ENCODE measurements at places on chromosomes 12 and 14.
A peak's percentile ranks its signal among the peaks of the same experiment; 100 is the strongest.

DNA sequence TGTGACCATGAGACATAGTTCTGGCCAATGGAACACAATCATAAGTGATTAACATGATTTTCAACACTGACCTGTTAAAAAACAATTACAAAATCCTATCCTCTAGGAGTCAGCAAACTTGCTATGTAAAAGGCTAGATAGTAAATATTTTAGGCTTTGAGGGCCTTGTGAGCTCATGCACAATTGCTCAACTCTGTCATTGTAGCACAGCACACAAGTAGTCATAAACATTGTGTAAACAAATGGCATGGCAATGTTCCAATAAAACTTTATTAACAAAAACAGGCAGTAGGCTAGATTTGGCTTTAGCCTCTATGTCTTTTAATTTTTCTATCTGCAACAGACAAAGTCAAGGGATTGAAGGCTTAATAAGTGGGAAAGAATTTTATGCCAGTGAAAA lies 350.7 kb downstream of the C12orf50 start:
- no peak for DNase-seq

DNA sequence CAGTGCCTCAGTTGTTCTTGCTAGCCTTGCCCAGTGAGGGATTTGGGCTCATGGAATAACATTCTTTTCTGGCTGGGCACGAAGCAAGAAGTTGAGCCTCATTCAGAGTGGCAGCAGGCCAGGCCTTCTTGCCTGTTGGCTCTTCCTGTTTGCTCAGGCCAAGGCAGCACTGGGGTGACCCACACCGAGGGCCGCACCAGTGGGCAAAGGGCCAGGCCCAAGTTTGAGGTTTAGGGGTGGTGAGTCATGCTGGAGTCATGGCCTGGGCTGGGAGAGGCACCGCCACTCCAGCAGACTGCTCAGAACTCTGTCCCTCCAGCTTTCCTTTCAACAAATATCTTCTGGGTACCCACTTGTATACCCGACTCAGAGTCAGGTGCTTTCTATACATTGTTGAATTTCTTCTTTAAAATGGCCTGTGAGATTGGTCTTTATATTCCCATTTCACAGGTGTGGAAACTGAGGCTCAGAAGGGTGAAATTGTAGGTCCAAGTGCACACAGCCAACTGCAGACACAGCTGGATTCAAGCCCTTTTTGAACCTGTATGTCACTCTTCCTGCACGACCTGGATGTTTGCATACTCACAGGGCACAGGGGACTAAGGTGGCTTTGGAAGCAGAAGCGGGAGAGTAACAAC lies 279.4 kb downstream of the FOXN3 start:
- peak; percentile 91 for DNase-seq

- no peak for DNase-seq
These were observed 64.1 kb downstream of the ANO4 start for GRCh38 chr12:100858656-100859055.

GRCh38 chr12:24088751-24089509 lies 139.5 kb upstream of the SOX5 start:
- no peak for DNase-seq

- DNase-seq, result no peak
These were observed 13.1 kb downstream of the EMP1 start for GRCh38 chr12:13209436-13210235.

GRCh38 chr14:100710826-100711462 lies 15.7 kb upstream of the DLK1 start:
- DNase-seq, result no peak

DNA sequence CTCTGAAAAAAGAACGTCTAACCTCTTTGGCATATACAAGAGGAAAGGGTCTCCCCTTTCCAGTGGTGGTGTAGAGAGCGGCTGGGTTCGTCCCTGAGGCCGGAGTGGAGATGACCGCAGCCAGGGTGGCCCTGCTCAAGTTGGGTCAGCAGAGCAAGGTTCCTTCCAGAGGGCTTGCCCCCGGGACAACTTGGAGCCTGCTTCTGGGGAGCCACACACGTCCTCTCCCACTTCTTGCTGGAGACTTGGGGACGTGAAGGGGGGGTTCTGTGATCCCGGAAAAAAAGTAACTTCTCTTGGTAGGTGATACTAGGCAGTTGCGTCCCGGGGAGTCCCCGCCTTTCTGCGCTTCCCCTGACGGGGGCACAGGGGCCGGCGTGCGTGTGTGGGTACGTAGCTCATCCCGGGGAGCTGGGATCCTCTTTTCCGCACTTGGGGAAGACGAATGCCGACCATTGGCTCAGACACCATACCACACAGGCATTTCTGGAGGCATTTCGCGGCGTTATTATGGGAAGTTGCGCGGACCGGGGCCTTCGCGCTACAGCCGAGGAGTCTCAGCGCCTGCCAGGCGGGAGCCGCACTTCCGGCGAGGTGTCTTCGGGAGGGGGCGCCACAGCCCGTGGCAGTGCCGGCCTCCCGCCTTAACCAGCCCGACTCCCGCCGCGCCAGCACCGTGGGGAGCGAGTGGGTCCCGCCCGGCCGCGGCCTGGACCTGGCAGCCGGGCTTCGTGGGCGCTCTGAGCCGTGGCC lies 14.8 kb upstream of the PAX9 start:
- no peak for DNase-seq

Measured in fibroblast of skin of scalp (primary cell).